ENCODE measurements at places on chromosomes 12 and 14.

DNA sequence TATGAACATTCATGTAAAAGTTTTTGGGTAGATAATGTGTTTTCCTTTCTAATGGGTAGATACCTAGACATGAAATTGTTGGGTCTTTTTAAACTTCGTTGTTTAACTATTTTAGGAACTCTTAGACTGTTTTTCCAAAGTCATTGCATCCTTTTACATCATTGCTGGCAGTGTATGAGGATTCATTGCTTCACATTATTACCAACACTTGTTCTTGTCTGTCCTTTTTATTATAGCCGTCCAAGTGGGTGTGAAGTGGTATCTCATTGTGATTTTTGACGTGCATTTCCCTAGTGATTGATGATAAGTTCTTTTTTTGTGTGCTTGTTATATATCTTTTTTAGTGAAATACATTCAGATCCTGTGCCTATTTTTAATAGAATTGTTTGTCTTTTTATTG, 39.4 kb downstream of the USP15 start:
- no peak for DNase-seq

- no peak for DNase-seq
Observed at GRCh38 chr12:101053203-101053602, 156.8 kb downstream of the SLC5A8 start.

DNA sequence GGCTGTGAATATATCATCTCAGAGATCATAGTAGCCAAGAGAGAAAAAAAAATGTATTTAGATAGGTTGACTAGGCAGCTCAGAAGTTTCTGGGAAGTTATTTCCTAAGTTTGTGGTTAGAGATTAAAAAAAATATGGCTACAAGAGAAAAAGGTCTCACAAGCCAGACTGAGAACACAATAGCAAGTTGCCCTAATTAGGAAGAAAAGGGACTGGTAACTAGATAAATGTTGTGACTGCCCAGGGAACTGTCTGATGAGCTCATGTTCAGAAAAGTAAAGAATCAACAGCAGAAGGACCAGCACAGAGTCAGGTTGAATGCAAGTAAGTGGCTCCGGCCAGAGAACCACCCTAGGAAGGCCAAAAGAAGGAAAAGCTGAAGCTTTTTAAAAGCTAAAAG, 256.6 kb downstream of the PRKD1 start:
- DNase-seq: no peak

- DNase-seq: no peak
Observed at GRCh38 chr12:26274441-26275312, 79.3 kb downstream of the SSPN start.

GRCh38 chr12:47803191-47803875, 16.4 kb downstream of the HDAC7 start:
- DNase-seq: no peak

DNA sequence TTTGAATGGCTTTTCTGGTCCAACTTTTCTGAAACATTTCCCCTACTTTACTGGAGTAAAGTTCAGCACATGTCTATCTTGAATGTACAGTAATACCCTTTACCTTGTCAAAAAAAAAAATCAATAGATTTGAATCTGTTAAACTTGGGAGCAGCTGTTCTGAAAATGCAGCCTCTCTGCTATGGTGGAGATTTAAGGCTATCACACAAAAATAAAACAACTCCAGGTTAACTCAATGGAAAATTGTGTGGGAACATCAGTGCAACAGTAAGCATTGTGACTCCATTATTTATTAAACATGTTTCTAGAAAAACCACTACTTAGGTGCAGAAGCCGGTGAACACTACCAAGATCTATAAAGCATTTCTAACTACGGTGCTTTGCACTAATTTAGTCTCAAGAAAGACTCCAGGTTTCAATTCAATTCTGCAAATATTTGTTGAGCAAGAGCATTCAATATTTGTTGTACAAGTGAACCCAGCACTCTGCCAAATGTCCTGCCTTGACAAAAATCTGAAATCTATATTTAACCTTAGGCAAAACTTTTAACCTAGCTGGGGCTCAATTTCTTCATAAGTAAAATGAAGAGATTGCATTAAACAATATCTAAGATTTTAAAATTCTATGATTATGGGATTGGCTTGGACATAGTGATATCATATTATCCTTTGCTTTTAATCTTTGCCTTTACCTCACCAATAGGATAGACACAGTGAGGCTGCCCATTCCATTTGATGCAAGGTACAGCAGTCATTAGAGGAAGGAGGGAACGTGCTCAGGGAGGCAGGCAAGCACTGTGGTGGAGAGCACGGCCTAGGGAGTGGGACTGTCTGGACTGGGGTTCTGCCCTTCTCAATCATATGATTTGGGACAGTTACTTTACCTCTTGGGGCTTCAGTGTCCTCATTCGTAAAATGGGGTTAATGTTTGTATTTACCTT, 155.2 kb downstream of the KITLG start:
- DNase-seq: no peak

DNA sequence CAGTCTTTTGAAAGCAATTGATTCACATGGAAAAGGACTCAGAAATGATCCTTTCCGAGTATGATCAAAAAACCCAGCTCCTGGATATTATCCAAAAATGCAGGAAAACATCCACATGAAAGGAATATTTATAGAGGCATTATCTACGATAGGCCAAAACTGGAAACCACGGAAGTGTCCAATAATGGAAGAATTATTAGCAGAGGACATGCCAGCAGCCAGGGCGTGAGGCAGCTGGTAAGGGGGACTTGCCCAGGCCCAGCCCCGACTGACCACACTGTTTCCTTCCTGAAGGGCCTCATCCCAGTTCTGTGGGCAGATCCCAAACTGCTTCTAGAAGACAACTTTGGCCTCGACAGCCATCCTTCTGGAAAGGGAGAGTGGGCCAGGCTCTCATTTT, 20.5 kb downstream of the ACTN1 start:
- DNase-seq: no peak
